ENCODE measurements at places on chromosomes 6 and 20.
A peak's percentile ranks its signal among the peaks of the same experiment; 100 is the strongest.

GRCh38 chr20:48697845-48698491 is 129.8 kb downstream of the PREX1 start:
- no peaks in the 10 kb centered on the region for H3K27me3 ChIP-seq
- peak; percentile 39 for DNase-seq
- peaks cover 8% of the 10 kb centered on the region for H3K4me1 ChIP-seq
- no peaks in the 10 kb centered on the region for H3K36me3 ChIP-seq
- H3K4me3 ChIP-seq, result no peak overlapping the region

DNA sequence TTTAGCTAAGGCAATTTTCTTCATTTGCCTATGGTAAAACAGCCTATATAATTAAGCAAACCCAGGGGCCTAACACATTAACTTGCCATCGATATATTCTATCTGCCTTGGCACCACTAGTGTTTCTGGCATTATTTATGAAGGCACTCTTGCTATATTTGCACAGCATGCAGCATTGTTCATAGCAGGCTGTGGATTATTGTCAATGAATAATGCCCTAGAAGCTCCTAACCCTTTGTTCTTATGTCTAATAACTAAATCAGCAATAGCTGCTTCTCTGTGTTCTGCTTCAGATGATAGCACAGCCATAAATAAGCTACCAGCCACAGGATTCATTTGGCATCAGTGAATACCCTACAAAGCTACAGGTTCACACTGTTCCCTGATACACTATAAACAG is 254.8 kb upstream of the STXBP5 start:
- no peak overlapping the region for H3K4me3 ChIP-seq
- no peaks in the 10 kb centered on the region for H3K36me3 ChIP-seq
- no peaks in the 10 kb centered on the region for H3K27me3 ChIP-seq
- DNase-seq, result no peak
- H3K4me1 ChIP-seq, result no peaks in the 10 kb centered on the region
- H3K27ac ChIP-seq, result no peak overlapping the region

- H3K27ac ChIP-seq, result no peak overlapping the region
- DNase-seq, result no peak
- H3K27me3 ChIP-seq, result no peaks in the 10 kb centered on the region
- no peaks in the 10 kb centered on the region for H3K4me1 ChIP-seq
- H3K36me3 ChIP-seq, result no peaks in the 10 kb centered on the region
- H3K4me3 ChIP-seq, result no peak overlapping the region
Measured at GRCh38 chr6:111862314-111862713, 10.9 kb downstream of the FYN start.

- H3K4me1 ChIP-seq, result peaks cover 17% of the 10 kb centered on the region
- no peak overlapping the region for H3K4me3 ChIP-seq
- H3K27ac ChIP-seq, result no peak overlapping the region
- no peak for DNase-seq
- no peaks in the 10 kb centered on the region for H3K36me3 ChIP-seq
Measured at GRCh38 chr6:168050225-168050880, 28.7 kb downstream of the FRMD1 start.

GRCh38 chr6:23879816-23880215 is 246.2 kb upstream of the NRSN1 start:
- no peak overlapping the region for H3K4me3 ChIP-seq
- no peak overlapping the region for H3K27ac ChIP-seq
- H3K36me3 ChIP-seq, result no peaks in the 10 kb centered on the region
- no peaks in the 10 kb centered on the region for H3K4me1 ChIP-seq

DNA sequence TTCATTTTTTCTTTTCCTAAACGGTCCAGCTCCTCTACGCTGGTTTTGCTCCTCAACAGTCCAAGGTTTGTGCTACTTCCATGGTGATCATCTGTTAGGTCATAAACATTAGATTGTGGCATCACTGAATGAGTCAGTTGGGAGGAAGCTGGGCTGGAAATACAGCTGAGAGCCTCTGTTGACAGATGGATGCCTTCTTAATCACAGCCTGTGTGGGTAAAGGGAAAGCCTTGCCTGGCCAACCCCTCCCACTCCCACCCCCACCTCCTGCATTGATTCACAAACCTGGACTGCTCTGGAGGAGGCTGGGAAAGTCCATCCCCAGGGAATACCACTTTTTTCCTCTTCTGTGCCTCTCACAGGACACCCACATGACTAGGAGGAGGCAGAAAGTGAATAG is 180.6 kb upstream of the CCN2 start:
- no peaks in the 10 kb centered on the region for H3K36me3 ChIP-seq
- peak overlapping the region; percentile 55 for H3K27ac ChIP-seq
- H3K4me3 ChIP-seq, result no peak overlapping the region
- no peaks in the 10 kb centered on the region for H3K27me3 ChIP-seq
- no peaks in the 10 kb centered on the region for H3K4me1 ChIP-seq

- H3K27me3 ChIP-seq, result no peaks in the 10 kb centered on the region
- peaks cover 10% of the 10 kb centered on the region for H3K36me3 ChIP-seq
- H3K27ac ChIP-seq, result peak overlapping the region; percentile 74
- no peak for DNase-seq
Measured at GRCh38 chr6:123503619-123504018, 133.1 kb downstream of the TRDN start.

DNA sequence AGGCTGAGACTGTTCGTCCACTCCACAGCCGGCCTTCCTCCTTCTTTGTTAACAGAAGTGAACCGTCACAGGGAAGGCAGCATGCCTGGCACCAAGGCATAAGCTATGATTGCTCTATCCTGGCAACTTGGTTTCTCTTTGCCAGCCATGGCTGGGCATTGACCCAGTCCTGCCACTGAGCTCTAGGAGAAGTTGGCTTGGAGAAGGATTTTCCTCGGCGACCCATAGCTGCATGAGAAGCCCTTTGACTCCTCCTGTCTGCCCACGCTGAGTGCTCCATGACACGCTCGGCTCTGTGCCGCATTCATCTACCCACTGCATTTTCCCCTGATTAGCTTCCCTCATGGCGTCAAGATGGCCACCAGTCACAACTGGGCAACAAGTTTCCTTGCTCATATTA is 111.8 kb upstream of the EXOC2 start:
- no peak overlapping the region for H3K27ac ChIP-seq
- H3K4me3 ChIP-seq, result no peak overlapping the region
- no peak for DNase-seq

- H3K27me3 ChIP-seq, result no peaks in the 10 kb centered on the region
- DNase-seq, result no peak
- no peaks in the 10 kb centered on the region for H3K4me1 ChIP-seq
- H3K27ac ChIP-seq, result no peak overlapping the region
Measured at GRCh38 chr6:141133346-141133745, 999.4 kb upstream of the GJE1 start.

- H3K4me3 ChIP-seq, result no peak overlapping the region
- DNase-seq, result no peak
- H3K27ac ChIP-seq, result no peak overlapping the region
Measured at GRCh38 chr6:157461000-157461915, 80.3 kb downstream of the ZDHHC14 start.

DNA sequence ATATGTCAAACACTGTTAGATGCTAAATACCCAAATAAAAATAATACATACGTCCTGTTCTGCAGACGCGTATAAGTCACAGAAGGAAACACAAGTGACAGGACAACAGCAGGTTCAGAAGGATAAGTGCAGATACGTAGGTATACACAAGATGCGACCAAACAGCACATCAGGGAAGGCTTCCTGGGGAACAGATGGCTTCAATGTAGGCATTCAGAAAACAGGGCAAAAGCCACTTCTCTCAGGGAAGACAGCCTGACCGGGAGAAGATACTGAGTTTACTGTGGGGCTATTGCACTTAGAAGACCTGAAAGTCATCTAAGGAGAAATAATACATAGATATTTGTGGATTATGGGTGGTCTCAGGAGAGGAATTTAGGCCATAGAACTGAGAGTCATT is 1.9 kb downstream of the HLA-DPA1 start:
- H3K36me3 ChIP-seq, result no peaks in the 10 kb centered on the region
- no peak overlapping the region for H3K27ac ChIP-seq
- peak overlapping the region; percentile 45 for H3K4me3 ChIP-seq
- no peak for DNase-seq
- no peaks in the 10 kb centered on the region for H3K27me3 ChIP-seq

GRCh38 chr6:90100059-90100665 is 196.5 kb downstream of the BACH2 start:
- peaks cover 44% of the 10 kb centered on the region for H3K4me1 ChIP-seq
- no peaks in the 10 kb centered on the region for H3K36me3 ChIP-seq
- DNase-seq, result no peak
- H3K4me3 ChIP-seq, result no peak overlapping the region
- H3K27ac ChIP-seq, result peak overlapping the region; percentile 74

DNA sequence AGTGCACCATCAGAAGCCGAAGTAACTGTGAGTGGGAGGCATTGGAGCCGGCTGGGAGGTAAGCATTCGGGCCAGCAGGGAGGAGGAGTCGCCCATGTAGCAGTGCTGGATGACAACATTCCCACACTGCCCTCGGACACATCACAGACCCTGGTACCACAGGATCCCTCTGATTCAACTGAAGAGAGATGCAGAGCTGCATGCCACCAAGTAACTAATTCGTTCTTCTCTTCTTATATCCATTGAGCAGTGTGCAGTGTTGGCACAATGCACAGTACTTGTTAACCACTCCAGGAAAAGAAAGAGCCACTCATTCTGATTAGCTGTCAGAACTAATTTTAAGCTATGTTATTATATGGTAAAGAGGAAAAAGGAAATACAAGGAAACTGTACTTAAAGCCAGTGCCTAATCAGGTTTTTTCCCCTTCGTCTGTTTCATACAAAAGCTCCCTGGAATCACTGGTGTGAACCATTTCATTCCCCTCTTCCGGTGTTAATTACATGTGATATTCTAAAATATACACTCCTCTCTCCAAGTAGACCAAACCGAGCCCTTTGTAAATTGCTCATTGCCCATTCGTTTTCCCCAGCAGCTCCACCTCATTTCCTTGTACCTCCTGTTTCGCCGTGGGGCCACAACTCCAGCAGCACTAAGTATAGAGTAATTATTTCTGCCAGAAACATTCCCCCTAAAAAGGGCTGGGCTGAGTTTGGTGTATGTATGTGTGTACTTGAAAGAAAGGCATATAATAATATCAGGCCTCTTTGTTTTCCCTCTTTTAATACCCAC is 32.4 kb upstream of the ADTRP start:
- H3K27me3 ChIP-seq, result no peaks in the 10 kb centered on the region
- no peak overlapping the region for H3K4me3 ChIP-seq
- H3K4me1 ChIP-seq, result no peaks in the 10 kb centered on the region
- no peak overlapping the region for H3K27ac ChIP-seq

DNA sequence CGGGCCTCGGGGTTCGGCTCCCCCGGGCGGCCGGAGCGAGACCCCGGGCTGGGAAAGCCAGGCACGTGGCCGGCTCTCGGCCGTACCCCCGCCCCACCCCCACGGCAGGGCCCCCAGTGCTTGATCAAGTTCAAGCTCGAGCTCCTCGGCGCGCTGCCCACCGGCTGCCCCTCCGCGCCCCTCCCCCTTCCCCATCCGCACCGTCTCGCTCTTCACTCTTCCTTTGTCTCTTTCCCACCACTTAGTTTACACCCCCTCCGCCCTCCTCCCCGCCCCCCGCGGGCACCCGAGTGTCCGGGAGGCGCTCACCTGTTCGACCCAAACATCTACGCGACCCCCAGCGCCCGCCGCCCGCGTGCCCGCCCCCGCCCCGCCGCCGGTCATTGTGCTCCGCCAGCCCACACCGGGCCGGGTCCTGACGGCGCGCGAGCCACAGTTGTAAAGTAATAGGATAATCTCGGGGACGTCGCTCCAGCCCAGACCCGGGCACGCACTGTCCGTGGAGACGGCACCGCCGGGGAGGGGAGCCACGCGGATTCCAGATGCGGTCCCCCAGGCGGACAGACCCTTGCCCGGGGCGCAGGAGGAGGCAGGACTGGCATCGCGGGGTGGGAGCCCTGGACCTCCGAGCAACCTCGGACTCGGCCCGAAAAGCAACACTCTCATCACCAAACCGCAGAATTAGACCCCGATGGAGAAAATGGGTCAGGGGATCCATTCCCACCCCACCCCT is 100.7 kb downstream of the NOL4L start:
- no peak for DNase-seq
- peaks cover 5% of the 10 kb centered on the region for H3K4me1 ChIP-seq
- no peaks in the 10 kb centered on the region for H3K36me3 ChIP-seq

GRCh38 chr6:44464527-44465310 is 77.2 kb downstream of the CDC5L start:
- H3K27ac ChIP-seq, result no peak overlapping the region
- DNase-seq, result no peak
- no peaks in the 10 kb centered on the region for H3K27me3 ChIP-seq
- H3K4me3 ChIP-seq, result no peak overlapping the region

GRCh38 chr6:73451223-73452106 is 632 bp downstream of the CGAS start:
- peaks cover 33% of the 10 kb centered on the region for H3K27me3 ChIP-seq
- H3K4me1 ChIP-seq, result peaks cover 16% of the 10 kb centered on the region
- peak overlapping the region; percentile 93 for H3K4me3 ChIP-seq
- peak overlapping the region; percentile 76 for H3K27ac ChIP-seq

- DNase-seq, result no peak
- H3K27ac ChIP-seq, result peak overlapping the region; percentile 49
- H3K4me1 ChIP-seq, result peaks cover 14% of the 10 kb centered on the region
- no peaks in the 10 kb centered on the region for H3K27me3 ChIP-seq
Measured at GRCh38 chr6:140043762-140044378, 669.4 kb upstream of the CITED2 start.

- no peak overlapping the region for H3K27ac ChIP-seq
- no peak for DNase-seq
- H3K4me3 ChIP-seq, result no peak overlapping the region
- no peaks in the 10 kb centered on the region for H3K36me3 ChIP-seq
- no peaks in the 10 kb centered on the region for H3K27me3 ChIP-seq
Measured at GRCh38 chr20:23299673-23300050, 50.9 kb upstream of the NXT1 start.

- peaks cover 69% of the 10 kb centered on the region for H3K4me1 ChIP-seq
- peak overlapping the region; percentile 23 for H3K4me3 ChIP-seq
- H3K27ac ChIP-seq, result peak overlapping the region; percentile 98
- peak; percentile 94 for DNase-seq
- H3K36me3 ChIP-seq, result no peaks in the 10 kb centered on the region
Measured at GRCh38 chr20:33423141-33423834, 20.3 kb downstream of the SNTA1 start.

DNA sequence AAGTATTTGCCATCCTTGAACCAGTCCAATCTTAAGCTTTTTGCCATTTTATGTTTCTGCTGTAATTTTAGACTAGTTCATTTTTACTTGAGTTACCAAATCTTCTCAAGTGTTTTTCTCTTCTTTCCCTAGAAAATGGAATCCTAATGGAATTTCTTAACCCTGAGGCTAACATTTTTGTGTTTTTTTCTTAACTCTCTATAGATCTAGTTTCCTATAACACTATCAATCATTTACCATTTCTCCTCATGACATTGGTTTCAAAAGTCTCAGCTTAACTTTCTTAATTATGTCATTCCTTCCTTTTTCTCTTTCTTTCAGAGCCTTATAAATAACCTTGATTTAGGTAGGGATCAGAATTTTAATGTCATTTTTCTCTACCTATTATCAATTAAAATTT is 54.8 kb downstream of the SENP6 start:
- H3K4me1 ChIP-seq, result no peaks in the 10 kb centered on the region
- peaks cover 49% of the 10 kb centered on the region for H3K36me3 ChIP-seq
- H3K4me3 ChIP-seq, result no peak overlapping the region
- no peaks in the 10 kb centered on the region for H3K27me3 ChIP-seq
- H3K27ac ChIP-seq, result no peak overlapping the region

- no peak overlapping the region for H3K4me3 ChIP-seq
- no peaks in the 10 kb centered on the region for H3K27me3 ChIP-seq
- DNase-seq, result no peak
- H3K4me1 ChIP-seq, result no peaks in the 10 kb centered on the region
- no peaks in the 10 kb centered on the region for H3K36me3 ChIP-seq
Measured at GRCh38 chr6:72552938-72553337, 68.9 kb upstream of the KCNQ5 start.

GRCh38 chr20:7361321-7361720 is 578.9 kb downstream of the HAO1 start:
- DNase-seq, result no peak
- H3K36me3 ChIP-seq, result no peaks in the 10 kb centered on the region
- no peak overlapping the region for H3K27ac ChIP-seq

All from gastrocnemius medialis (tissue), 4 donors.